ENCODE measurements at places on chromosomes 1 and 21. TPM values are rescaled to one million over a fixed set of nuclear protein-coding genes. Genes with fewer than 3 reads are reported as not detected.

GPR3 gene
- 0.26 TPM for total RNA-seq

- H3K4me3 ChIP-seq, result no peak overlapping the region
- H3K4me1 ChIP-seq, result no peaks in the 10 kb centered on the region
- no peak overlapping the region for H3K27ac ChIP-seq
- DNase-seq, result no peak
- H3K36me3 ChIP-seq, result no peaks in the 10 kb centered on the region
These were observed 7.2 kb upstream of the HHAT start for GRCh38 chr1:210321552-210321951.

CFAP45 gene
- total RNA-seq, result 0.51 TPM

DNA sequence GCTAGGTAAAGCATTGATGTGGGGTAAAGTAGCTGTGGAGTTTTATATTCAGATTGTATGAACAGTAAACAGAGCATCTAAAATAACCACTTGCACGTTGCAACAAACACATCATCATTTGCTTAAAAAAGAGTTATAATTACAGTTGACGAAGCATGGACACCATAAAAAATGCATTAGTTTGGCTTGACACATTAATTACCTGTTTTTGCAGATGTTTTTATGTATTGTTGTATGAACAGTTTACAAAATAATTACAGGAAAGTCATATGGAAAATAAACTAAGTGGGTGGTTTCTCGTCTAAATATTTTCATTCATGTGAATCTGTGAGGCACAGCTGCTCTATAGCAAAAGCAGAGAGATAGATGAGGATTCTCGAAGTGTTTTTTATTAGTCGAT is 108.3 kb downstream of the RPS6KC1 start:
- no peak for DNase-seq
- no peaks in the 10 kb centered on the region for H3K36me3 ChIP-seq
- no peak overlapping the region for H3K4me3 ChIP-seq

DNA sequence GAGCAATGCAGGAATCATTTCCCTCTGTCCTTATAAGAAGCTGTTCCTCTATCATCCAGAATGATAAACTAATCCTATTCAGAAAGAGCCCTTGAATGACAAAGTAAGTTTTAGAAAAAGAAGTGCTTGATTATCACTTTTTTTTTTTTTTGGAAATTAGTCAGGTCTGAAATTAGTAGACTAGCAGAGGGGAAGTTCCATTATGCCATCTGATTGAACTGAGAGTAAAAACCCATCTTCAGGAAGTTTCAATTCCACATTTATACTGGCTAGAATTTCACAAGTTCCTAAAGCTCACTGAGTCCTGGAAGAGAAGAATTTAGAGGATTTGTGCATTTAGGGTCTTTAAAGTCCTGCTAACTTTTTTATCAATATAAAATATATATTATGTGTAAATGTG is 128.8 kb upstream of the COA6 start:
- DNase-seq, result no peak
- no peak overlapping the region for H3K27ac ChIP-seq
- no peaks in the 10 kb centered on the region for H3K36me3 ChIP-seq
- no peaks in the 10 kb centered on the region for H3K4me1 ChIP-seq
- no peaks in the 10 kb centered on the region for H3K27me3 ChIP-seq

STYXL2 gene
- total RNA-seq, result not detected

DNA sequence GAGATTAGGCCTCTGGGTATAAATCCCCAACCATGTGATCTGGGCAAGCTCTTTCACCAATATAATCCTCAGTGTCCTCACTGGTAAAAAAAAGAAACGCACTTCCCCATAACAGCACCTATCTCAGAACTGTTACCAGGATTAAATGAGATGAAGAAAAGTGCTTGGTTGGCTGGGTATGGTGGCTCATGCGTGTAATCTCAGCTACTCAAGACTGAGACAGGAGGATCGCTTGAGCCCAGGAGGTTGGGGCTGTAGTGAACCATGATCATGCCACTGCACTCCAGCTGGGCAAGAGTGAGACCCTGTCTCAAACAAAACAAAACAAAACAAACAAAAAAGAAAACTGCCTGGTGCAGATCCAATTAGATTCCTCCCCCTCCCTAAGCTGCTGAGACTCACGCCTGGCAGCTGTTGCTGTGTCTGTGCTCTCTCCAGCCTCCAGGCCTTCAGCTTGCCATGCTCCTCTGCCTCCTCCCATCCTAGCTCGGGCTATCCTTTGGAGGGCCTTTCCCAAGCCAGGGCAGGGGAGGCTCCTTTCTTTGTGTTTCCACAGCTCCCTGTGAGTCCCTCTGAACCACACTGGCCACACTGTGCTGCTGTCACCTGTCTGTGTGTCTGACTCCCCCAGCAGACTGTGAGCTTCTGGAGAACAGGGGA is 19.0 kb downstream of the CYB5RL start:
- H3K27ac ChIP-seq, result no peak overlapping the region
- H3K4me1 ChIP-seq, result no peaks in the 10 kb centered on the region
- H3K4me3 ChIP-seq, result no peak overlapping the region
- no peaks in the 10 kb centered on the region for H3K27me3 ChIP-seq
- H3K36me3 ChIP-seq, result no peaks in the 10 kb centered on the region
- no peak for DNase-seq

All from fibroblast of lung (primary cell).